ENCODE measurements at places on chromosomes 4 and X. TPM values are rescaled to one million over a fixed set of nuclear protein-coding genes. Genes with fewer than 3 reads are reported as not detected.

DNA sequence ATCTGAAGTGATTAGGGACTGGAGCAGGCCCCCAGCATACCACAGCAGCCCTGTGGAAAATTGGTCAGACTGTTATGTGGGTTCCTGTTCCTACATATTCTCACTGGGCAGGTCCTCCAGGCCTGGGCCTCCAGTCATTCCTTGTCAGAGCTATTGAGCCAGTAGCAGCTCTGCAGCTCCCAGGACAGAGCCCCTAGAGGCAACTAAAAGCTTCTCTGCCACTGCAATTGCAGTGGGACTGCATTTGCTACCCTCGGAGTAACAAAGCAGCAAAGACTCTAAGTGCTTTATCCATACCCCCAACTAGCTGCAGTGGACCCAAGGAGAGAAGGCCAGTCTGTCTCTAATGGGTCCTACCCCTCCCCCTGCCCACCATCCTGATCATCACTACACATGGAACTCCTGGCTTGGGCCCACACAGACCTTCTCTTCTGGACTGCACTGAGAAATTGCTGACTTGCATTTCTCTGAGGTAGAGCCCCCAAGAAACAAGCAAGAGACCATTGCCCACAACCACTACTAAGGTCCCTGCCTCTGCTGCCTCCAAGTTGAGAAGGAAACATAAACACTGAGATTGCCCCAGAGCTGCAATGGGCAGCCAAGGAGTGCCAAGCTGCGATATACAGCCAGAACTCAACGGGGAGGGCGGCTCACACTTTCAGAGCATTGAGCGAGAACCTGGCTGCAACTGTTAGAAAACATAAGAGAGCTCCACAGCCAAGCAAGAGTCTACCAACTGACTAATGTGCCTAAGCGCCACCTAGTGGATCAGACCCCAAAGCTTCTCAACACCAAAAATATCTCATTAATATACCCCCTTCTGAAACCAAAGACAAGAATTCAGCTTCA is 738.7 kb upstream of the NDST4 start:
- peak; percentile 1 for DNase-seq

DNA sequence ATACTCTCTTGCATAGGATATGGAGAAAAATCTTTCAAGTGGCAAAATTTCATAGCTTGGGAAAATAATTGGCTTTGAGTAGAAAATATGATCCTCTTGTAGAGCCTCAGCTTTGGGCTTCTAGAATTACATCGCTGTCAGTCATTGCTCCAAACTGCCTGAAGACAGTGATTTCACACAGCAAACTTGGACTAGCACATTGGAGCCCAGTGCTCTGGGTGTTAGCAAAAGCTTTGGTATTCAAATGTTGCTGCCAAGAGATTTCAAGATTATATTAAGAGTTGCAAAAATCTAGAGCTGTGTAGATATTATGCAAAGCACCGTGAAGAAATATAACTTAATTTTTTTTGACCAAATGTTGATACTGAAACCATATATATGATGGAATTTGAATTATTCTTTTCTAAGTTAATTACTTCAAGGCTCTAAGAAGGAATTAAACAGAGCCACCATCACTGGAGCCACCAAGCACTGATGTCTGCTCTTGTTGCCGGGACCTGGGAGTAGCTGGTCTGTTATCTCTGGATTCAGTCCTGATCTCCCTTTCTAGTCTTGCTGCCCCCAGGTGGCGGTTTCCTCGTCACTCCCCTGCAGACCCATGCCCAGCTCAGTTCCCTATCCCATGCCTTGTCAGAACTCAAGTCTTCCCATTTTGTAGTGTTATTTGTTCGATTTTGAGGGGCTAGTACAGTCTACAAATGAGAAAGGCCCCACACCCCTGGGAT is 260.7 kb upstream of the SFRP2 start:
- DNase-seq: peak; percentile 81

- no peak for DNase-seq
Measured at GRCh38 chrX:21757960-21758359, at the start of gene SMPX. TSS of gene SMPX (minus strand) at chrX:21758116. CDS start at chrX:21754290, 3,826 bp downstream.

DNA sequence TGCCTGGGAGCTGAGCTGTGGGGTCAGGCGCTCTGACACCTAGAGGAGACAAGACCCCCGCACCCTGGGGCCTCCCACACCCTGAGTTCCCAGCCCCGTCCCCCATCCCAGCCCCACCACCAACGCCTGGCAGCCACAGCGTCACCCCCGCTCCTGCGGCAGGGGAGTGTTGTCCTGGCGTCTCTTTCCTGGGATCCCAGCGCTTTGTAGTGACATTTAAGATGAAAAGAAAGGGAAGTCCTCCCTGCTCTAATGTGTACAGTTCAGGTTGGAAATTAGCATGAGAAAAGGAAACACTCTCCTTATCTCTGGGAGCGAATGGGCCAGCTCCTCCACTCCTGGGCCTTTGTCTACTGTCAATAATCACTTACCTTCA is 112.1 kb downstream of the FAM53A start:
- DNase-seq: peak; percentile 85

- no peak for DNase-seq
Measured at GRCh38 chr4:189202869-189203271, 737.8 kb upstream of the FRG1 start.

GRCh38 chr4:89486042-89486441 is 178.4 kb upstream of the GPRIN3 start:
- no peak for DNase-seq

Gene HSFX1
- 0.76 TPM for total RNA-seq

Gene NKX1-1
- not detected for total RNA-seq

Gene DCUN1D4
- 15.5 TPM for total RNA-seq

Gene PFKFB1
- 0.07 TPM for total RNA-seq

Gene NPNT
- total RNA-seq: 0.97 TPM

Gene ADAMTS3
- 5.5 TPM for total RNA-seq
